ENCODE measurements at places on chromosomes 7 and 10.

- no peak for DNase-seq
These were observed 239.7 kb upstream of the ANKRD30A start for GRCh38 chr10:36885746-36886145.

DNA sequence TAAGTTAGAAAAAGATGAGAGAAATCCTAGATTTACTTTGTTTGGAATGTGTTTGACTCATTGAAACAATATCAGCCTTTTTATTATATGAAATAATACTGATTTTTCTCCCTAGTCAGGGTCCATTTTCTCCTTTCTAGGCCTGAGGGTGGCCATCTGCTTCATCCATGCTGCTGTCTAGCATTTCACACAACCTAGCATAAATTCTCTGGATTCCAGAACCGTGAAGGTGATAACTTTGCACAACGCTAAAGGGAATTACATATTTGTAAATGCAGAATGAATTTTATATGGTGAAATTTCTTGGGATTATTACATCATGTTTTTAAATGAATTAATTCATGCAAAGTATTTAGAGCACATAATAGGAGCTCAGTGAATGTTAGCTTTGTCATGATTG lies 505.1 kb downstream of the INHBA start:
- DNase-seq = no peak

DNA sequence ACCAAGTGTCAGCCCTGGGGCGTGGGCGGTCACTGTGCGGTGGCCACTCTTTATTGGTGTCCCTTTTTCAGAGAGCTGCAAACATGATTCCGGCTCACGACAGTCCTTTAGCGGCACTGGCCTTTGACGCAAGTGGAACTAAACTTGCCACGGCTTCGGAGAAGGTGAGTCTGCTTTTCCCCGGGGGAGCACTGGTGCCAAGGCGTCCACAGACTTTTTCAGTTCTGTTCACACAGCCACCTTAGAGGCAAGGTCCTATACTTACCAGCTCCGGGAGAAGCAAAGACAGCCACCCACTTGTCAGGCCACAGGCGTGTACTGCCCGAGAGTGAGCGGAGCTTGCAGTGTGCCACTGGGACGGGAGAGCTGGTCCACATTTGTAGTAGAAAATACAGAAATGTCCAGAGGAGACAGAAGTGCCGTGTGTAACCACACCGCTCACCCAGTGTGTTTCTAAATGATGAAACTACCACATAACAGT lies 27.9 kb downstream of the WIPI2 start:
- no peak for DNase-seq

GRCh38 chr10:112985690-112986543 lies 35.9 kb downstream of the TCF7L2 start:
- no peak for DNase-seq

GRCh38 chr10:126964190-126964589 lies 59.0 kb downstream of the DOCK1 start:
- DNase-seq = no peak

DNA sequence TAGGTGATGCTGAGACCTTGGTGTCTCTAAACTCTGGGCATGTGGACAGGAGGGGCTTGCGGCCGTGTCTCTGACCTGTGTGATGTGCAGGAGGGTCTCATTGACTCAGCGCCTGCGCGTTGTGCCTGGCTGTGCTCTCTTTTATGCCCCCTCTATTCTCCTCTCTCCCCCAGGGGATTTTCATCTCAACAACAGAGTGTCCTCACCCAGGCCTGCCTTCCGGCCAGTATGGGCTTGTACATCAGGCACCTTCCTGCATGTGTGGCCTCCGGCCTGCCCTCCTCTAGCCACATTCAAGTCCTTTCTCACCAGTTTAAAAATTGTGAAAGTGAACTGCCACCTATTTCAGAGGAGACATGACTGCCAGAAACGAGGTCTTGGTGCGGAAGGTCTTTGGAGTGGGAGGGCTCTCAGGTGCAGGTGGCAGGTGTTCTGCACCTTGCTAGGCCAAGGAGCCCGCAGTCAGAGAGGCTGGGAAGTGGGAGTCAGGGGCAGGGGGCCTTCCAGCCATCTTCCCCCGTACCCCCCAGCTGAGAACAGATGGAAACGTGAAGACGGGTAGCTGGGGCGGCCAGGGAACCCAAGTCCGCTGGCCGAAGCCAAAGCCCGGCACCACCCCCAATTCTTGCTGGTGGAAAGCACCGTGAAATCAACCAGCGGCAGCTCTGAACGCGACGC lies 531 bp upstream of the INTS15 start:
- DNase-seq = no peak

DNA sequence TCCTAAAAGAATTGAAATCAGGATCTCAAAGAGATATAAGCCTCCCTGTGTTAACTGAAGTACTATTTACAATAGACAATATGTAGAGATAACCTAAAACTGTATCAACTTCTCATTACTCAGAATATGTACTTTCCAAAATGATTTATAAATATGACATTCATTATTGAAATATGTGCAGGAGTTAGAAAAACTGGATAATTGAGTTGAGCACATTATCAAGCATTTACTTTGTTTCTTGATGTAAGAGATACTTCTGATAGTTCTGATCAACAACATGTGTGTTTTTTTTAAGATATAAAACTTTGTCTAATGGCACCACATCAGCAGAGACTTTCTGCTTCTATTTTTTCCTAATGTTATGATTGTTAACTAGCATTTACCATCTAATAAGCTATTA lies 38.2 kb downstream of the HYAL4 start:
- no peak for DNase-seq

GRCh38 chr10:70537398-70538194 lies 59.0 kb downstream of the PALD1 start:
- DNase-seq = no peak

DNA sequence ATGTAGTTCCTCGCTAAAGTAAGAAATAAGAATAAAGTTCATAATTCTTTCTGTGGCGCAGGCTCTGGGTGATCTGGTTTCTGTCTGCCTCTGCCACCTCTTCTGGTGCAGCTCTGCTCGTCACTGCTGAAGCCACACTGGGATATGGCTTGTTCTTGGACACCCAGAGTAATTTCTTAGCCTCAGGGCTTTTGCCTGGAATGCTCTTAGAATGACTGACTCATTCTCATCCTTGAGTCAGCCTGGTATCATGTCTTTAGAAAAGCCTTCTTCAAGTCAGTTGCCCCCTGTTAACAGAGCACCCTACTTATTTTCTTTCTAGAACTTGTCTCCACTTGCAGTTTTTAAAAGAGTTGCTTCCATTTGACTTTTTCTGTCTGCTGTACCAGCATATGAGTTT lies 2.0 kb downstream of the ZSCAN25 start:
- no peak for DNase-seq

DNA sequence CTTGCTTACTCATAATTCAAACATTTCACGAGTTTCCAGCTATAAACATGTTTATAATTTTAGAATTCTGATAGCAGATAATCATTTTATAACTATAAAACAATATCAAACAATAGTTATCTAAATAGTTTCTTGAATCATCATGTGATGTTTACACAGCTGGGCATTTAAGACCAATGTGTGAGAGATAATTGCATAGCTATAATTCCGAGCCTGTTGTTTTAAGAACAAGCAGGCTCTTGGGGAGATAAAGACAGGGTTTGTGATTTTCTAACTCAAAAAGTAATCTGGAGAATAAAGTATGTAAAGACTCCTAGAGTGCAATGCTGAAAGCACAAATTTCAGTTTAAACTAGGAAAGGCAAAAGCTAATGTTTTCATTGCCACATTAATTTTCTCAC lies 331.2 kb downstream of the LRRTM3 start:
- DNase-seq = no peak

- no peak for DNase-seq
These were observed 8.3 kb downstream of the HOXA4 start for GRCh38 chr7:27122077-27122910.

DNA sequence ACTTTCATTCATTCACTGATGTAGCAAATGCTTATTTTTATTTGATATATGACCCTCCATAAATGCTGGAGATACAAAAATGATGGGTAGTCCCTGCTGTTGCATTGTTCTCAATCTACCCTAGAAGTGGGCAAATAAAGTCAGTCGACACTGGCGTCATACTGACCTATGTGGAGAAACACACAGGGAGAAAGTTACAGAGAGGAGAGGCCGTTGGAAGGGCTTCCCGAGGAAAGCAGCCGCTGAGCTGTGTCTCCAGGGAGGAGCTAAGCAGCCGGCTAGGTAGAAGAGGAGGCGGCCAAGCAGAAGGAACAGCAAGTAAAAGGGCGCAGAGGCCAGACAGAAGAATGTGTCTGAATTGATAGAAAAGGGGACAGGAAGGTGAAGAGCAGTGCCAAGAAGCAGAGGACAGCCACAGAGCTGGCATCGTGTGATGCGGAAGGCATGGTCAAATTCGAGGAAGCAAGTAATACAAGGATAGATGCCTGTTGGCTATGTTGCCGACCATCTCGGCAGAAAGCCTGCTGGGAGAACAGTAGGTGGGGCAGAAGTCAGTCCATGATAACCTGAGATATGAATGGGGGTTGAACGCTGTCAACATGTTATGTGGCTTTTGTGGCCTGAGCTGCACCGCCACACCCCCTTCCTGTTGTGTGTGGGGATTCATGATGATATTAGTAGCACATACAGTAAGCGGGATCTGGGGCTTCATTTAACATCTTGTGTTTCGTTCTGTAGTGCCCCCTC lies 25.9 kb downstream of the ST8SIA6 start:
- DNase-seq = no peak

DNA sequence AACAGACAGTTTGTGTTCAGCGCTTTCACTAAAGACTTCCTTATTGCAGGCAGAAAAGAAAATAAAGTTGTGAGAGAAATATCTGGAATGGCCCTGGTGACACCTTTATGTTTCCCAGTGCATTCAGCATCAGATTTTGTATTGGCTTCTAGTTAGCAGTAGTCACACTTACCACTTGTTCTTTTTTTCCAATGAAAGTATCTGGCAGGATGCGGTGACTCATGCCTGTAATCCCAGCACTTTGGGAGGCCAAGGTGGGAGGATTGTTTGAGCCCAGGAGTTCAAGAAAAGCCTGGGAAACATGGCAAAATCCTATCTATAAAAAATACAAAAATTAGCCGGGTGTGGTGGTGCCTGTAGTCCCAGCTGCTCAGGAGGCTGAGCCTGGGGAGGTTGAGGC lies 649.6 kb downstream of the LRMDA start:
- no peak for DNase-seq

DNA sequence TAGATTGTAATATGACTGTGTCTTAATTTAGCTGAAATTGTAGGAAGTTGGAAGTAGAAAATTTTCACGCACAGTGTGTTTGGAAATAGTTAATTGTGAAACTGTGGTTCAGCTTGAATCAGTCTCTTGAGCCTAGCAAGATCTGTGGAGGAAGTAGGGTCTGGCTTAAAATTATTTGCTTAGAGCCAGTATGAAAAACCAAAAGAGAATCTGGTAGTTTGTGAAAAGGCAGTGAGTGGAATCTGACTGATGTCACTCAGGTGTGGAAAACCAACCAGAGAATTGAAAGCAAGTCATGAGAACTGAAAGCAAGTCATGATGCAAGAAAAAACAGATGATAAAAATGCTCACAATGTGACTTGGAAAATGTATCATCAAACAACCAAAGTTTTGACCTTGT lies 11.5 kb downstream of the LIPJ start:
- no peak for DNase-seq

GRCh38 chr10:24113901-24114300 lies 95.0 kb upstream of the KIAA1217 start:
- DNase-seq = no peak

DNA sequence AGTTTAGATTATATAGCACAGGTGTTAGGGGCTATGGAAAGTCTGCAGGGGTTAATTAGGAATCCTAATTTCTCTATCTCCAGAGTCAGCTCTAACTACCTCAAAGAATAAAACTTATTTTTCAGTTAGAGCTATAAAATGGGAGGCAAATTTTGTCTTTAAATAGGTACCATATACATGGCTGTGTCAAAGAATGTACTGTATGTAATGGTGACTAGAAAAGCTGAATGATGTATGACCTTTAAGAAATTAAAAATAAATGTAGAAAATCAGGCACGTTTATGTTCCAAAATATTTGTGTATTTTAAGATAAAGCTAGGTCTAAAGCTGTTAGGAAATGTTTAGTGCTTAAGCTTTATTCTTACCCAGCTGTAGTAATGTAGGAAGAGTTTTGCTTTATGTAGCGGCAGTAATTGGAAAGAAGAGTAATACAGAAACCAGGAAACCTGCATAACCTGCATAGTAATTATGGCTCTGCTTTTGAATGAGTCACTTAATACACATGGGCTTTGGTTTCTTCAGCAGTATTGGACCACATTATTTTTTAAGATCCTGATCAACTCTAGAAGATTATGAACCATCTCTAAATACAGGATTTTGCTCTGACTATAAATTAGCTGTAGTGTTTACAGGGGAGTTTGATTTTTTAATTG lies 85.0 kb downstream of the KMT2E start:
- no peak for DNase-seq

- no peak for DNase-seq
These were observed 3.1 kb upstream of the CAPZA2 start for GRCh38 chr7:116859323-116859722.

GRCh38 chr10:87978166-87978565 lies 114.7 kb downstream of the PTEN start:
- DNase-seq = no peak

GRCh38 chr7:47743965-47744591 lies 162.2 kb upstream of the TNS3 start:
- DNase-seq = no peak

DNA sequence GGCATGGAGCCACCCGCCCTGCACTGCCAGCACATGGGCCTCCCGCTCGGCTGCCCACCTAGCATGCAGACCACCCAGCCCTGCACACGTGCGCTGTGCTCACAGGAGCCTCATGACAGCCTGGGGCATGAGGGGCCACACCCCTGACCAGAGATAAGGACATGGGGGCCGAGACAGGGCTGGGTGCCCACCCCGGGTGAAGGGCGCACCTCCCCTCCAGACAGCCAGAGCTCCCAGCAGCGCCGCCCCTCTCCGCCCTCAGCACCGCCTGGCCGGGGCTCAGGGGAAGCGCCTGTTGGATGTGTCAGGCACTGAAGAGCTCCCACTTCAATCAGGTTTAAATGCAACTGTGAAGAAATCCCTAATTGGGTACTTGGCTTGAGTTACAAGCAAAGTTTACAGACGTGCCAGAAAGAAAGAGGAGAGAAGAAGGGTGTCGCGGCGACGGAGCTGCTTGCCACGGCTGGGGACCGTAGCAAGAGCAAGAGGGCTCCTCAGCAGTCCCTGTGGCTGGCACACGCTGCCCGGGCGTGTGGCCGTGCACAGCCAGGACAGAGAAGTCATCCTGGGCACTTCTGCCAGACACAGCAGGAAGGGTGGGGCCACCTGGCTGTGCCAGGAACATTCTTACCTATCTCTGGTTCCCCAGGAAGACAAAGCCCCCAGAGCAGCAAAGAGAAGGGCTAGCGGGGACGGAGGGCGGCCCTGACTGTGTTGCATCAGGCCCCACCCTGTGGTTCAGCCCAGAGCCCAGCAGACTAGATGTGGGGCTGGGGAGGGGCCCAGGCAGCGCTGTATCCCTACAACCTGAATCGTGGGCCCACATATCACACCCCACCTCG lies 247.4 kb downstream of the ELFN1 start:
- no peak for DNase-seq

DNA sequence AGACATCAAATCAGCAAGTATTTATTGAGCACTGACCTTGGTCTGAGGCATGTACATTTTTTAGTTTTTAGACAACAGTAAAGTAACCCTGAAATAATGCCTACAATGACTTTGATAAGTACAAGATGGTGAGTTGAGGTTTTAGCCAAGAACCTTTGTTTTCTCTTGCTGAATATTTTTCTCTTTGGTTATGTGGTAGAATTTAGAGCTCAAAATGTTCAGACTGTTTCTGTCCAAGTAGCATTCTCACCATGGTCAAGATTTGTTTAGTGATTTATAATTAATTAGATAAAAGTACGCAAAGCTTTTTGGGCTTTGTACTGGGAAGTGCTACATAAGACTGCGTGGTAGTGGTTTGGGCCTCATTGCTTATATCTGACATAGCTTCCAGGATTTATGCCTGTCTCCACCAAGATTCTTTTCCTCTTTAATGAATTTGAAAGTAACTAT lies 102.4 kb downstream of the KAT6B start:
- no peak for DNase-seq

All from hypothalamus (tissue), 51 donors.